ENCODE measurements at places on chromosomes 12 and 14.

- no peak for DNase-seq
Observed at GRCh38 chr12:53049571-53050318, at the start of gene TNS2. TNS2 (plus strand) TSS chr12:53050065; CDS start chr12:53050186, 121 bp downstream.

DNA sequence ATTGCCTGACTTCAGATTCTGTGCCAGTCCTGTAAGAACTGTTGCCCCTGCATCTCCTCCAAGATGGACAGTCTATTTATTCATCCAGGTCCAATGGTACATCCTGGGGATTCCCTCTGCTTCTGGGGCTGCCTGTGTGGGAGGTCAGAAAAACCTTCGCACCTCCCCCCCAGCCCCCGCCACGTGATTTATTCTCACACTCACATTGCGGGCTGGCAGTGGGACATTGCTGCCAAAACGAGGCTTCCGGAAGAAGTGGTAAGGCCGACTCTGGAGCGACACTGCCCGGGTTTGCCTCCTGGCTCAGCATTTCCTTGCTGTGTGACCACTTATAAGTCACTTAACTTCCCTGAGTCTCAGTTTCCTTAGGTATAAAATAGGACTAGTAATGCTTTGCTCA lies 5.9 kb upstream of the RTL1 start:
- no peak for DNase-seq

- DNase-seq = no peak
Observed at GRCh38 chr14:98963610-98964009, 308.4 kb downstream of the BCL11B start.

- no peak for DNase-seq
Observed at GRCh38 chr14:106372870-106373652, 846.7 kb downstream of the TMEM121 start.

GRCh38 chr14:61451491-61451890 lies 130.1 kb downstream of the PRKCH start:
- DNase-seq = no peak

DNA sequence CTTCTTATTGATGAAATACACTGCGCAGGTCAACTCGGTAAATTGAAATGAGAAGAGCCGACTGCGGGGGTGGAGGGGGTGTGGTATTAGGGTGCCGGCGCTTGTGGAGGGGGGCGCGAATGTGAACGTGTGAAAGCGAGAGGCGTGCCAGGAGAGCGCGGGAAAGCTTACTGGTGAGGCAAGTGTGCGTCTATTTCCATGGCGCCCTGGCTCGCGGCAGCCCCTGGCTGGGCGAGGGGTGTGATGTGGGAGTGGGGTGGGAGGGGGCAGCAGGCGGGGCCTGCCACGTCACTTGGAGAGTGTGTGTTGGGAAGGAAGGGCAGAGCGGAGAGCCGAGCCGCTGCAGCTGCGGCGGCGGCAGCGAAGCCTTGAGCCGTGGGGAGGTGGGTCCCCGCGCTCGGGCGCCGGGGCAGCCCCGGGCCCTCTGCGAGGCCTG lies 88.8 kb downstream of the GALNT8 start:
- DNase-seq = no peak

GRCh38 chr14:105340821-105341733 lies 26.5 kb downstream of the PACS2 start:
- DNase-seq = no peak

GRCh38 chr12:83082690-83083276 lies 396.1 kb downstream of the TMTC2 start:
- no peak for DNase-seq

GRCh38 chr14:56196274-56196673 lies 78.1 kb downstream of the PELI2 start:
- DNase-seq = no peak

DNA sequence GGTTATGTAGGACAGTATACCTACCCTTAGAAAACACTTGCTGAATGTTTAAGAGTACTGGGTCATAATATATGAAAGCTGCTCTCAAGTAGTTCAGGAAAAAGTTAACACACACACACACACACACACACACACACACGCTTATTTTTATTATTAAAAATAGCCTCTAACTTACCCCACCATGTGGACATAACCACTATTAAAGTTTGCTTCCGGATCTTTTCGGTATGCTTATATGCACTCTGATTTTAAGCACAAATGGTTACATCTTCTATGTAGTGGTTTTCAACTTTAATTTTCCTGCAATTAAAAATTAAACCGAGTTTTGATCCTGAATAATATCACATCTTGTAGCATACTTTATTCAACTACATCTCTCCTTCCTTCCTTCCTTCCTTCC lies 84.9 kb upstream of the TRAF3 start:
- no peak for DNase-seq

GRCh38 chr14:55088356-55088755 lies 36.9 kb downstream of the MAPK1IP1L start:
- DNase-seq = no peak

GRCh38 chr12:122228092-122228491 lies 2.2 kb upstream of the DIABLO start:
- DNase-seq = no peak

- DNase-seq = no peak
Observed at GRCh38 chr12:62472472-62472871, 5.8 kb downstream of the MON2 start.

DNA sequence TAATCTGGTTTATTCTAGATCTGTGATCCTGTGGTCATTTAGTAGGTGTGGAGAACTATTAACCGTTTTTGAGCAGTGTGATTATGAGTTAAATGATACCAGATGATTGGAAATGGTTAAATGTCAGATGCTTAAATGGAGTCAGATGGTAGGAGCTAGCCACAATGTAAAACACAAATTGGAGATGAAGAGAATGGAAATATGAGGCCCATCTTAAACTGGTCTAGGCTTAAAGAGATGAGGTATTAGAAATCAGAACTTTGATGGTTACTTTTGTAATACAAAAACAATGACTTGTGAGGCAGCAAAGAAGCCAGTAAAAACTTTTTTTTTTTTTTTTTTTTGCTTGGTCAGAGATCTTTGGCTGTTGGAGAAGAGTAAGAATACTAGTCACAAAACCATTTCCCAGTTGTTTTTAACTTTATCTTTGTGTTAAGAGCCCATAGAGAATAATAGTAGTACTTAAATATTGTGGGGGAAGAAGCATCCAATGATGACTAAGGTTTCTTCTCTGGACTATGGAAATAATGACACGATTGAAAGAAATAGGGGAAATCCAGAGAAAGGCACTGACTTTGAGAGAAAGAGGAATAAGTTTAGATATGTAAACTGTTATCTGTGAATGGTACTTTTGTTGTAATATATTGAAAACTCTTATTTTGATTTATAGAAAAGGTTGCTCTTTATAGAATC lies 95.9 kb downstream of the WNK1 start:
- no peak for DNase-seq

DNA sequence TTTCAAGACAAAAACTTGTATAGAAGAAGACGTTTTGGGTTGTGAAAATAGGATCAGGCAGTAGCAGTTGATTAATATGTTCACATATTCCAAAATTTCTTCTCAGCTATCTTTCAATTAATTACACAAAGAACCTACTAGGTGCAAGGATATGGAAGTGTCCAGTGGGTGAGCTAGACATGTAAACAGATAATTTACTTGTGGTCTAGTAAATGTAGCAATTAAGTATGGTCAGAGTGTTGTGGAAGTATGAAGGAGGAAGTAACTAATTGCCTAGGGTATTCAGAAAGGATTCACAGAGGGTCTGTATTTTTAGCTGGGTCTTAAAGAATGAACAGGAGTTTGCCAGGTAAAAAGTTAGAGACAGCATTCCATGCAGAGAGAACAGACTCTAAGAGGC lies 5.9 kb downstream of the GOLGA5 start:
- no peak for DNase-seq

- no peak for DNase-seq
Observed at GRCh38 chr12:112924986-112925385, 13.3 kb upstream of the OAS3 start.

DNA sequence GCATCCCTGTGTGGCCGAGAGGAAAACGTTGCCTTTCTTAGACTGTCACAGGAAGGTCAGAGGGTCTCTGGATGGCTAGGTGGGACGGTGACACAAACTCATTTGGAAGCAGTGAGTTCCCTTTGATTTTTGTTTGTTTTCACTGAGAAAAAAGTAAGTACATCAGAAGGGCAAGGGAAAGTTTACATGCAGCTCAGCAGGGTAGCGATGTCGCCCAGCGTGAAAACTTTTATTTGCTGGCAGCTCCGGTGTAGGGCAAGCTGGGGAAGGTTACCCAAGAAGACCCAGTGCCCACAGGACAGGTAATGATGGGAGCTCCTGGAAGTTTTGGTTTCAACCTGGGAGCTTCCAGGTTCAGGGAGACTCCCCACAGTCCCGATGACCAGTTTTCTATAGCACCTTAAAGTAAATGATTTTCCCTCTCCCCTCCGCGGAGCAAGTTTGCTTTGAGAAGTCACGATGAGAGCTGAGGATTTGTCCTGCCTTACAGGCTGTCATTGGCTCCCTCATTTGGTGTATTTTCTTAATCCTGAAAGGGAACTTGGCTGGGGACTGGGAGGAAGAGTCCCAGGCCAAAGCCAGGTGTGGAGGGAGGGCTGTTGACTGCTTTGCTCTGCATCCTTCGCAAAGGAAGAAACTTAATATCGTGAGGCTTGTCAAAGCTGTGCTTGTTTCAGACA lies 64.7 kb upstream of the ESRRB start:
- no peak for DNase-seq

DNA sequence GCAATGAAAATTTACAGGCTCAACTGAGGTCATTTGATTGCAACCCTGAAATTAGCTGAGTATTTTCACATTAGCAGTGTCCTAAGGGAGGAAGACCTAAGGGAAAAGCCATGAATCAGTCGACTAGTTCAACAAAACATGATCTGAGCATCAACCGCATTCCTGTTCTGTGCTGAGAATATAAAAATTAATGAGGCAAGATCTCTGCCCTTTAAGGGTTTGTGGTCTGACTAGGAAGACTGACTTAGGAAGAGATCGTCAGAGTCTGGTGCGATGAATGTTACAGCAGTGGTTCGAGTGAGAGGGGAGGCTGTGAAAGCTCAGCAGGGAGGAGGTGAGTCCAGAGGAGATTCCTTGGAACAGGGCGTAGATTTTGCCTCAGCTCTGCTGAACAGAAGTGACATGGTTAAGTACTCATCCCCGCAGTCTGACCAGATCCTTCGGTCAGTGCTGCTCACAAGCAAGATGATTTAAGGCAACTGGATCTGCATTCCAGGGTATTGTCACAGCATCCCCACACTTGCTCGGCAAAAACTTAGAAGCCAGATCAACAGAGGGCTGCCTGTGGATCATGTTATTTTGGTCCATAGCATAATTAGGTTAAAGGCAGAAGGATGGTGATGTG lies 49.6 kb downstream of the BMAL2 start:
- DNase-seq = no peak

- no peak for DNase-seq
Observed at GRCh38 chr12:15146585-15146984, 74.6 kb downstream of the RERG start.

DNA sequence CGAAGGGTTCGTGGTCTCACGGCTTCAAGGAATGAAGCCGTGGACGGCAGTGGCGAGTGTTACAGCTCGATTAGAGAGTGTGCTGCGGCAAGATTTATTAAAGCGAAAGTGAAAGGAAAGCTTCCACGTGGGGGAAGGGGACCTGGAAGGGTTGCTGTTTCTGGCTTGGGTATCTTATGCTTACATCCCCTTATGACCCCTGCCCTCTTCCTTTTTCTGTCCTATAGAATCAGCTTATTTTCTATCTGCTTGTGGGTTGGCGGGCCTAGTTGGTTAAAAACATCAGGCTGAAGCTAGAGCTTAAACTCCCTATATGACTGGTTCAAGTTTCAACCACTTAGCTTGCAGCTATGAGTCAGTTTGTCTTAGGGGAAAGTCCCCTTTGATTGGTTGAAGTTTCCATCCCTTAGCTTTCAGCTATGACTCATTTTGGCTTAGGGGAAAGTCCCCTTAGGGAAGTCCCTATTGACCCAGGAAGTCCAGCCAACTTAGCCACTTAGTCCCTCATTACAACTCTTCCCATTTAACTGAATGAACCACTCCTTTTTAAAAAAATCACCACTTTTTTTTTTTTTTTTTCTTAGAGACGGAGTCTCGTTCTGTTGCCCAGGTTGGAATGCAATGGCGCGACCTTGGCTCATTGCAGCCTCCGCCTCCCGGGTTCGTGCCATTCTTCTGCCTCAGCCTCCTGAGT lies 1494.7 kb upstream of the TMEM132C start:
- peak; percentile 14 for DNase-seq

DNA sequence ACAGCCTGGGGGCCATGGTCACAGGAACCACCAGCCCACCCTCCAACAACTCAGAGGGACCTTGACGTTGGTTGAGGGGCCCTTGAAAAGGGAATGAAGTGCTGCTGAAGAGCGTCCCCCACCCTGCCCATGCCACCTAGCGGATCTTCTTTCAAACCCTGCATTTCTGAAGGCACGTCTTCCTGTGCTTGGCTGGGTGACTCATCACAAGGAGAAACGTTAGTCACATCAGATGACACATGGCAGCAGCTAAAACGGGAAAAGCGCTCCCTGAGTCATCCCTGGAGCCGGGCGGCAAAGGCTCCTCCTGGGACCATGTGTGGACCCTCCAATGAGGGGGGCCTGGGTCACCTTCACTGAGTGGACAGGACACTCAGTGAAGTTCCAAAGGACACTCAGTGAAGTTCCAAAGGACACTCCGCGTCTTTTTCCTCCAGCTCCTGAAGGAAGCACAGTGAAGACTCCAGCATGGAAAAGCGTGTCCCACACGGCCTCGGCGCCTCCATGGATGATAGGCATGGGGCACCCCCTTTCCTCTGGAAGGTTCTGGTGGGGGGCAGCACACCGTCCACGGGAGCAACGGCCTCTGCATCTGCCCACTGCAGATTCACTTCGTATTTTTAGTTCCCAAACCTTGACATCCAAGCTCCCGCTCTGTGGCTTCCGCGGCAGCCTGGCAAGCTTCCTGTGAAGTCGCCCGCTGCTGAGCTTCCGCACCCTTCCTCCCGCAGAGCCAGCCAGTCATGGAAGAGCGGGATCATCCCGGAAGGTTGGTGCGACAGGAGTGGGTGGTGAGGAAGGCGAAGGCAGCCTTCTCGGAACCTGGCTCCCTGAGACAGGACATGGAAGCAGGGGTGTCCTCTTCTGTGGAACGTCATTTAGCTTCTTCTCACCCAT lies 383.4 kb downstream of the VRK1 start:
- DNase-seq = no peak

- no peak for DNase-seq
Observed at GRCh38 chr12:63206494-63206893, 55.5 kb upstream of the AVPR1A start.

GRCh38 chr12:103392722-103393121 lies 103.0 kb downstream of the C12orf42 start:
- DNase-seq = no peak

Data from non-pigmented ciliary epithelial cell (primary cell).